ENCODE measurements at places on chromosomes 7 and 10.
A peak's percentile ranks its signal among the peaks of the same experiment; 100 is the strongest.

DNA sequence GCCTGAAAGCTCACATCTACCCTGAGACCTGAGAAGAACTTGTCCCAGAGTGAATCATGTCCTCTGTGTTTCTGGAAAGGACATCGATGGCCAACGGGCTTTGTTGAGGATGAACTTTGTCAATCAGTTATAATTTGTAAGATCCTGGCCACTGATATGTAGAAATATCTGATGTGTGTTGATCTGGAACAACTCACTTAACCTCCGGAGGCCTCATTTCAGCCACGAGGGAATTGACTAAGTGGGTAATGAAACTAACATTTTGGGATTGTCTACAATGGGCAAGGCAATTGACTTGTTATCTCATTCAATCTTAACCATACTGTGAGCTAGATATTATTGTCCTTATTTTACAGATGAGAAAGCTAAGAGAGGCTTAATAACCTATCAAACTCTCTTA is 468.1 kb upstream of the NRP1 start:
- no peak for DNase-seq

DNA sequence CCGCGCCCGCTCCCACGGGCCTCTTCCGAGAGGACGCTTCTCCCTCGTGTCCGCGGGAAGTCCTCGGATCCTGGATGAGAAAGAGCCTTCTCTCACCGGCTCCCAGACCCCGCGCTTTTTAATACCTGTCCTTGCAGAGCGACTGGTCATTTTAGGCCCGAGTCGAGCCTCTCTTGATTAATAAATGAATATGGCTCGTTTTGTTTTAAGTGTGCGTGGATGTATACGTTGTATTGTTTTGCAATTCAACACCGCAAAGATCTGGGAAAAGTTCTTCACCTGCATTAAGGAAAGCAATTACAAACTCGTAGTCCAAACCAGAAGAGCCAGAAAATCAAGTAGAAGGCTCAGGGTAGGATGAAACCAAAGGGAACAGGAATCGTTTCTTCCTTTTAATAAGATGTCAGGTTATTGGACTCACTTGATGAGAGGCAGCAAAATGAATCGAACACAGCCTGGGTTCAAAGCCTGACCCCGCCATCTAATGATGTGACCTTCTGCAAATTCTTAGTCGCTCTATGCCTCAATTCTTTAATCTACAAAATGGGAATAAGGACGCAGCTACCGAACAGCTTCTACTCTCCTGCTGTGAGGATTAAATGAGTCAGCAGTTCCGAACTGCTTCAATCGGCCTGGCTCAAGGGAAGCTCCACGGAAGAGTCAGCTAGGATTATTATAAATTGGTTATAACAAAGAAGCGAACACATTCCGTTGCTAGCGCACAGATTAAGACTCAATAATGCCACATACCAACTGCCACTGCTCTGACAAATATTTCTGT is 277.8 kb upstream of the NEBL start:
- no peak for DNase-seq

GRCh38 chr10:61588770-61589211 is 73.9 kb upstream of the CABCOCO1 start:
- peak; percentile 2 for DNase-seq

- no peak for DNase-seq
Measured at GRCh38 chr7:152050547-152050971, 25.1 kb downstream of the GALNT11 start.

- DNase-seq: no peak
Measured at GRCh38 chr7:2108071-2108455, 124.7 kb downstream of the MAD1L1 start.

GRCh38 chr10:97762056-97762455 is 9.7 kb downstream of the SFRP5 start:
- DNase-seq: no peak

- DNase-seq: no peak
Measured at GRCh38 chr7:136369225-136369624, 392.1 kb upstream of the MTPN start.

GRCh38 chr7:90980545-90980944 is 283.7 kb upstream of the FZD1 start:
- no peak for DNase-seq

- DNase-seq: no peak
Measured at GRCh38 chr10:78456649-78457400, 423.2 kb downstream of the RPS24 start.

GRCh38 chr7:98724591-98724990 is 107.5 kb downstream of the NPTX2 start:
- no peak for DNase-seq

- DNase-seq: no peak
Measured at GRCh38 chr7:46321556-46322205, 400.6 kb upstream of the IGFBP3 start.

DNA sequence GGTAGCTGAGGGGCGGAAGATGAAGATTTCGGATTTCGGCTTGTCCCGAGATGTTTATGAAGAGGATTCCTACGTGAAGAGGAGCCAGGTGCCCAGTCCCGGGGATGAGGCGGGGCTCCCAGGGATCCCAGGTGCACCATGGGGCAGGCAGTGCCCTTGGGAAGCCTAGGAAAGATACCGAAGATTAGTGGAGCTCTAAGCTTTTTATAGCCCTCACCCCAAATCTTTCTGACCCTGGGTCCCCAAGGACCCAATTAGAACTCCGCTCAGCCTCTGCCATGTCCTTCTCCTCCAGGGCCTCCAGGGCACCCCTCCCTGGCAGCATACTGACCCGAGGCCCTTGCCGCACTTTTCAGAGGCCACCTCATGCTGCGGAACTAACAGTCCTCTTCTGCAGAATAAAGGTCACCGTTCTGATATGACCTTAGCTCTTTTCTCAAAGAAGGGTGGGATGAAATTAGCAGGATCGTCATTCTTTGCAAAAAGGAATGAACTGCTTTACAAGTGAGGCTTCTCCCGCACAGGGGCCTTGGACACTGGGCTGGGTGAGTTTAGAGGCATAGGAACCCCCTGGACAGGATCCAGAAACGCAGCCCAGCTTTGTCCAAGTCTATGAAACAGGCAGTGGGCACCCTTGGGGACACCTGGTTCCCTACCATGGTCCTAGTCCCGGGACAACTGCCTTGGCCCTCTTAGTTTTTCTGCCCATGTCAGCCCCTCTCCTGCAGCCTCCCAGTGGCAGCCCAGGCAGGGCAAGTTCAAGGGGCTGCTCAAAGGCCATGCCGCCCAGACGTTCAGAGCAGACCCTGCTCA is 17.9 kb upstream of the CSGALNACT2 start:
- DNase-seq: no peak

- peak; percentile 93 for DNase-seq
Measured at GRCh38 chr7:30914596-30914995, 2.9 kb downstream of the AQP1 start.

- no peak for DNase-seq
Measured at GRCh38 chr10:4456776-4457175, 369.2 kb upstream of the AKR1E2 start.

DNA sequence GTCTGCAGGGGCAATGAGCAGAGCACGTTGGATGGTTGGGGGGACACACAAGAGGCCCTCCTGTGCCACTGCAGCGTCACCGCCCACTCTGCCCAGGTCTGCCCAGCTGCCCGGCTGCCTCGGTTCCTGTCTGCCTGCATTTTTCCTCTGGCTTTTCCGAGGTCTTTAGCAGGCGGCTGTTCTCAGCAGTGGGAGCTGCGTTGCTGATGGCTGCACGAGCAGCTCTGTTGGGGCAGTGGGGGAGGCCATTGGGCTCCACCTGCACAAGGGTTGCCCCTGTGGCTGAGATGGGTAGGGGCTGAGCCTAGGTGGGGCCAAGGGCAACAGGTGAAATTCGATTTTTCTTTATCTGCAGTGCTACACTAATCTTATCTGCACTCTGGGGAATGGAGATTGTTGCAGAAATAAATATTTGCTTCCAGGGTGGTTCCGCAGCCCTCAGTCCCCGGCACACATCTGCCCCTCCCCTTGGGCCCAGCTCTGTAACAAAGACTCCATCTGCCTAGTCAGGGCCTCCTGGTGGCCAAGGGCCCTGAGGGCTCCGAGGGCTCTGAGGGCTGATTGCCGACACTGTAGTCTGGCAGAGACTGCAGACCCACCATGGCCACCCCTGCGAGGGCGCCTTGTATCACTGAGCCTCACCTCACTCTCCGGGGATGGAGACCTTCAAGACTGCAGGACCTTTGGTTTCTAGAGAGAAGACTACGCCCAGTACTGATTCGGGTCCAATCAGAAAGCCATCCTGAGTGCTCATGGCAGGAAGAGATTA is 141.7 kb upstream of the SHH start:
- no peak for DNase-seq

- DNase-seq: no peak
Measured at GRCh38 chr7:63072806-63073205, 925.8 kb upstream of the ZNF722 start.

DNA sequence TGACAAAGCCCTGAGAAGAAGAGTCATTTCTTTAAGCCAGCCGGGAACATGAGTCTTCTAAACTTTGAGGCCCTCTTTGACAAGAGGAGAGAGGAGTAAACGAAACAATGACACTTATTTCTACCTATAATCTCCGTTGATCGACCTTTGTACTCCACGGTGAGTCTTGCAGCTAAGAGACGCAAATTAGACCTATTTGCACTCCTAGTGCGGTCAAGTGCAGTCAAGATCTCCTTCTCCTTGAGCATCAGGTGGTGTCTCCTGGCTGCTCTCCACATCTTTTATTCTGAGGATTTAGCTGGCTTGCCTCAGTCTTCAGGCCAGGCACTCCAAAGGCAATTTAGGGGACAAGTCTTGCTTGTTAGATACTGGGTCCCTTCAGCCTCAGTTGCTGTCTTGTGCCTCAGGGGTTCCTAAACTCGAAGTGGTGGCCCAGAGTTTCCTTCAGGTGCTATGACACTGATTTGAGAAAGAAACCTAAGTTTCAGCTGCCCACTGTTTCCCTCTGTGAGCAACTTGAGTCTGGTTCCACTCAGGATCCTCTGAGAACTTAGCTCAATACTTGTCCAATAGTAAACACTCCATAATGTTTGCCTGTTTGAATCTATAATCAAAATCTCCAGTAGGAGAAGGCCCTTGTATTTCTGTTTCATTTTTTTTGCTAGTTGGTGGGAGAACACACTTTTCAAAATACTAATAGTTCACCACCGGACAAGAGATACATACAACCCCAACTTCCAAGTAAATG is 312.9 kb downstream of the RNLS start:
- DNase-seq: no peak

DNA sequence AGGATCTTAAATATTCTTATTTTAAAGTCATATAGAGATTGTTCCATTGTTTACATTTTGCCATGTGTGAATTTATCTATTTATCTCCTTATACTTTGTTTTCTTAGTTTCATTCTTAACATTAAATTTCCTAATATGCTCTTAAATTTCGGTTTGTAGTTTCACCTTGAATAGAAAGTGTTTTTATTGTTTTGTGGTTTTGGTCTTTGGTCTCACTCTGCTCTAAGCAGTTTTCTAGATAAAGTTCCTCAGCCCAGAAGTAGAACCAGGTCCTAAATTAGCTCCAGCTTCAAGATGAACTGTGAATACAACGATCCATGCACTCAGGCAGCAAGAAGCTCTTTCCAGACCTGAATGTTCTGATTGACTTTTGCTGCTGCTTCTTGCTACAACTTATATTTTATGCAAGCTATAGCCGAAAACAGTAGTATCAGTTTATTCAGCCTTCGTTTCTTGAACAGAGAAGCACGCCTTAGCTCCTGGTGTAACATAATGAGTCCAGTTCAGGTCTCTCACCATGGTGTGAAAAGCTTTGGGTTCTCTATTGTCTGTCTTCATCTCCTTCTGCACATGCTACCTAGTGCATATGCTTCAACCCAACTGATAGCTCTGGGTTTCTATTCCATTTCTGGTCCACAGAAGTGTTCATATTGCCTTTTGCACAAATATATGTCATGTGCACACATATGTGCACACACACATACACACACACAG is 95.3 kb downstream of the SEM1 start:
- DNase-seq: no peak

DNA sequence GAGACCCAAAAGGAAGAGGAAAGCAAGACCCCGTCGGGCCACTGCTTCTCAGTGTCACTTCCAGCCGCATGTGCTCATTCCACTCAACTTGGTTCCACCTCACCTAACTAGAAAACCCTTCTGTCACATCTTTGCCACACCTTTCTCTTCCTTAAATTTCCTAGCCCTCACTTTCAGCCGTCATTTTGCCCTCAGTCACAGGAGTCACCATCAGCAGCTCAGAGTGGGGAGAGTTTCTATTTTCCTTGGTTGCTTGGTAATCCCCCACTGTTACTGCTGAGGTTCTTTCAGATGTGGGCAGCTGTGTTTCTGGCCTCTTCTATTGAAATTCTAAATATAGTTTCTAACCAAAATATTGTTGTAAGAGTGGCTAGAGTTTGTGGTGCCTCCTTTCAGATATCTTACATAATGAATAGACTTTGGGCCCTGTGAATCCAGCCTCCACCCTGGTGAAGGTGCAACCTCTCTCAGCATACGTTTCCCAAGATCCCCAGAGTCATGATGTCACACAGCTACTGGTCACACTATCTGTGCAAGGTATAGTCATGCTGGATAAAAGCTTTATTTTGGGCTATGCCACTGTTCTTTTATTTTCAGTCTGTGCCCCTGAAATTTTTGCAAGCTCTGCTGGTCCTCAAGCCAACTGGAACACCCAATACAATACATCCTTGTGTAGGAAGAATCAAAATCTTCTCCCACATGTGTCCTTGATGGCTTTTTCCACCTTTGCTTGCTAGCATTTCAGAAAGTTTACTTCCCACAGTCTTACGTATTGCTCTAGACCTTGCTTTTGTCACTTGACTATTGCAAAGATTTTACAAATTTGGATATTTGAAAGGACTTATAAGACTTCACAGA is 9.2 kb downstream of the AGBL3 start:
- no peak for DNase-seq

GRCh38 chr10:74794531-74794930 is 31.9 kb upstream of the KAT6B start:
- no peak for DNase-seq

DNA sequence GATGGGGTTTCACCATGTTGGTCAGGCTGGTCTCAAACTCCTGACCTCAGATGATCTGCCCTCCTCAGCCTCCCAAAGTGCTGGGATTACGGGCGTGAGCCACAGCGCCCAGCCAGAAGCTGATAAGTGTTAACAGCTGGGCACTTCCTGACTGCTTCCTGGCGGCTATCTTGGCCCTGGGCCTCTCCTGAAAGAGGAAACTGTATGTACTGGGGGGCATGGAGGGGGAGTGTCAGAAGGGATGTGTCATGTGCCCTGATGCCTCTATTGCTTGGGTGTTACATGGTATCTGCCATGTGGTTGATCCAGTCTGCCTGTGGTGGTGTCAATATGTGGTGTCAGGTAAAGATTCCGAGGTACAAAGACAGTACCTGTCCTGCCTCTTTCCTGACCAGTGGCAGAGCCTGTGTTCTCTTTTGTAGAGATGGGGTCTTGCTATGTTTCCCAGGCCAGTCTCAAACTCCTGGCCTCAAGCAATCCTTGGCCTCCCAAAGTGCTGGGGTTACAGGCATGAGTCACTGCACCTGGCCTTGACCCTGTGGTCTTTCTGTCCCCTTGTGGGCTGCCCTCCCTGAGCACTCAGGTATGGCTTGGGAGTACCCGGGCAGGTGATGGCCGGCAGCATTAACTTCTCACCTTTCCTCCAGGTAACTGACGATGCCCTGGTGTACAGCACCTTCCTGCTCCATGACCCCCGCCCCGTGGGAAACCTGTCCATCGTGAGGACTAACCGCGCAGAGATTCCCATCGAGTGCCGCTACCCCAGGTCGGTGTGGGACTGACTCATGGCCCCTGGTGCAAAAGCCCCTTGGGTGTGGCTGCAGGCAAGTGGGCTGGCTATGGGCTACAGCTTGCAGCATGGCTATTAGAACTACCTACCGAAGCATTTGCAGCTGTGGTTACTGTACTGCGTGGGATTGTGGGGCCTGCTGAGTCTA is 4.4 kb downstream of the ZP3 start:
- no peak for DNase-seq
